ENCODE measurements at places on chromosomes 6 and 20.
A peak's percentile ranks its signal among the peaks of the same experiment; 100 is the strongest.

DNA sequence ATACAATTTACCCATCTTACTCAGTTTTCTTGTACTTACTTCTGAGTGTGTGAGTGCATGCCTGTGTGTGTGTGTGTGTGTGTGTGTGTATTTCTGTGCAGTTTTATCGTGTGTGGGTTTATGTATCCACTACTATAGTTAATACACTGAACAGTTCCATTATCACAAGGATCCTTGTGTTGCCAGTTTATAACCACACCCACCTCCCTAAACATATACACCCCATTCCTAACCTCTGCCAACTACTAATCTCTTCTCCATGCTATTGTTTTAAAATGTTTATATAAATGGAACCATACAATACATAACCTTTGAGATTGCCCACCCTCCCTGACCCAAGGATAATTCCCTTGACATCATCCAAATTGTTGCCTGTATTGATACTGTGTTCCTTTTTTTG is 18.7 kb downstream of the POFUT1 start:
- DNase-seq = no peak

GRCh38 chr20:58069207-58069606 is 159.2 kb downstream of the ANKRD60 start:
- DNase-seq = no peak

DNA sequence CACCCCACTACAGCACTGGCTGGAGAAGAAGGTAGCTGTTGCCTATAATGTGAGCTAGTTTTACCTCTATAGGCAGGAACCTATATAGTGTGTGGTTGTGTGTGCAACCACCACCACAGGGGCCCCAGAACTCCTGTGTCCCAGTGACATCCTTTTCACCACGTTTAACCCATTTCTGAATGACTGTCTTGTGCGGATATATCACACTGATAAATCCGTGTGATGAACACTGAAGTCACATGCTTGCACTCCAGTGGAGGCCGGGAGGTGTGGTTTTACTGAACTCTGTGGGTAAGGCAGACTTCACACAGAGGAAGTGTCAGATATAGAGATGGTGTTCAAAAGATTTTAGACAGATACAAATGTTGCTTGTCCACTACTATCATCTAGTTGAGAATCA is 32.5 kb downstream of the SDHAF4 start:
- DNase-seq = peak; percentile 42

DNA sequence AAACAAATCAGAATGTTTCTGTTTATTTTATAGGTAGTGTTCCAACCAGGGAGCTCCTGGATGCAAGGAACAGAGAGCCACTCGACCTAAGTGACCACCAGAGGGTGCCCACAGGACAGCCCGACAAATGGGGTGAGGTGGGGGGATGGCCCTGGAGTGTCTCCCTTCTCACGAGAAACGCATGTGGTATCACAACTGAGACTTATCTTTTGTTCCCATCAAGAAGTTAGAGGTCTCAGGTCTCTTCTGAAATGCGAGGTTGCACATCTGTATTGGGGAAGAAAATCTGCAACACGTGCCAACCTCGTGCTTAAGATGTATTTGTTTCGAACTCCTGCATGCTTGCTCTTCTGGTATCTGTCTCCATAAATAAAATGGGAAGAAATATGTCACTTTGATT is 104.0 kb downstream of the ISM1 start:
- DNase-seq = no peak

DNA sequence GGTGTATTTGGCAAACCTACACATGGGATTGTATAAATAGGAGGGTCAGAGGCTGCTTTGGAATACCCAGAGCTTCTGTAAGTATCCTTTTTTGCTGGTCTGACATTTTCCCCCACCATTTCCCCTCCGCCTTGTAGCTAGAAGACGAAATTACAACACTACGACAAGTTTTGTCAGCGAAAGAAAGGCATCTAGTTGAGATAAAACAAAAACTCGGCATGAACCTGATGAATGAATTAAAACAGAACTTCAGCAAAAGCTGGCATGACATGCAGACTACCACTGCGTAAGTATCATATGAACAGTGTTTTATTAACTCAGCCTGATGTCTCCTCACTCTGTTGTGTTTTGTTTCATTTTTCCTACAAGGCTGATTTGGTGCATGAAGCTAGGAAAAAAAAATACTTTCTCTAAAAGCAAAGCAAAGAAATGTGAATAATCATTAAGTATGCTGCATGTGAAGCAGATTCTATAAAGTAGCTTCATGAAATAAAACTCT is 72.7 kb downstream of the HDDC2 start:
- DNase-seq = no peak

GRCh38 chr6:49805246-49805645 is 18.2 kb upstream of the PGK2 start:
- DNase-seq = no peak

- DNase-seq = no peak
Measured at GRCh38 chr6:15020119-15020770, 225.6 kb upstream of the JARID2 start.

DNA sequence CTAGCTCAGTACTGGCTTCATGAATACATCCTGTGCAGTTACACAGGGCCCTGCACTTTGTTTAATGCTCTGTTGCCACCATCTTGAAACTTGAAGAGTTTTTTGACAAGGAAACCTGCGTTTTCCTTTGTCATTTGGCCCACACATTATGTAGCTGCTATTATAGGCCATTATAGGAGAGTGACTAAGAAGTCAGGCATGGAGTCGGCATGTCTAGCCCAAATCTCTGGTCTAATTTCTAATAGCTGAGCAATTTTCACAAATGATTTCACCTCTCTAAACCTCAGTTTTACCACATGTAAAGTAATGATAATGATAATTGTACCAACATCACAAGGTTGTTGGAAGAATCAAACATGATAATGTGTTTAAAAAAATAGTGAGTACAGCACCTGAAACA is 67.1 kb upstream of the MYLIP start:
- no peak for DNase-seq

DNA sequence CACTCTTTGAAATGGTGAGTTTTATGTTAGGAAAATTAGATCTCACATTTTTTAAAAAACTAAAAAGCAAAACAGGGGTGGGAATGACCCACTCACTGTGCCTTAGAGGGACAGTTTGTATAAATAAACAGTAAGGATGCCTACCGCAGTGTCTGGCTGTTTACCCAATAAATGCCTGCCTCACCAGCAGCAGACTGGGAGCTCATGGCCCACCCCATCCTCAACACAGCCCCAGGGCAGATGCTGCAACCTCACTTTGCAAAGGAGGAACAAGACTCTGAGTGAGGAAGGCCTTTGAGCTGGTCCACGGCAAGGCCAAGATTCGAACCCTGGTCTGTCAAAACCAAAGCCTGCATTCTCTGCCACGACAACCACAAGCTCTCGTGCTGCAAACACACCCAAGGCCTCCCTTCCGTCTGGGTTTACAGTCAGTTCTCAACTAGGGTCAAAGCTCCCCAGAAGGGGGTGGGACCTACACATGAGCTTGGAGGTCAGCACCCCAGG is 77.8 kb downstream of the BMP7 start:
- DNase-seq = no peak

DNA sequence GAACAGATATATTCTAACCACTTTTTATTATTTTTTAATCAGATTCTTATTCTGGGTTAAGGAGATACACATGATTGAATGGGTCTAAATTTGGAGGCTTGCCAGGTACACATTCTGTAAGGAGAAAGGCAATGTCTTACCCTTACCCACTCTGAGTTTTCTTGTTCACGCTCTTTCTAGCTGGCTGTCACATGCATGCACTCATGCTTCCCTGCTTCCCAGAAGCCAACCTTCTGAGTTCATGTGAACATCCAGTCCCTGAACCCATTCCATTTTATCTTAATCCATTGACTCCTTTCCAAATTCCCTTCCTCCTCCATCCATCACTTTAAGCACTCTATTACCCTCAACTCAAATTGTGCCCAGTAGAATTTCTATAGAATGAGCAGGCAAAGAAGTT is 17.5 kb upstream of the MOCS1 start:
- DNase-seq = no peak

GRCh38 chr6:95576998-95577303 is 384 bp upstream of the MANEA start:
- DNase-seq = no peak

GRCh38 chr6:86848986-86849385 is 88.3 kb upstream of the HTR1E start:
- no peak for DNase-seq

All from activated CD4-positive, alpha-beta T cell treated with anti-CD3 and anti-CD28 coated beads, Interleukin-2, amount 50 U/mL, for 16 hours (primary cell).